NCI-H1694 (cell line): ENCODE measurements at places on chromosomes 5 and 9.

GRCh38 chr5:134545070-134545868, 19.8 kb downstream of the JADE2 start:
- DNase-seq, result no peak

DNA sequence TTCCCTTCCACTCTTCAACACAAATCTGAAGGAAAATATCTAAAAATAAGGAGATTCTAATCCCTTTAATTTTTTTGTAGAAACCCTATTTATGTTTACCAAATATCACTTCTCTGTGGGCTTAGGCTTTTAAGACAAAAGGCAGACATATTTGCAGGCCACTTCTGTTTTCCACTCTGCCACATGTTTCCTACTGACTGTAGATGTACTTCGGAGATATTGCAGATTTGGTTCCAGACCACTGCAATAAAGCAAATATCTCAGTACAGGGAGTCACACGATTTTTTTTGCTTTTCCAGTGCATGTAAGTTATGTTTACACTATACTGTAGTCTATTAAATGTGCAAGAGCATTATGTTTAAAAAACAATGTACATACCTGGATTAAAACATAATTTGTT, 219.0 kb downstream of the SREK1 start:
- no peak for DNase-seq

DNA sequence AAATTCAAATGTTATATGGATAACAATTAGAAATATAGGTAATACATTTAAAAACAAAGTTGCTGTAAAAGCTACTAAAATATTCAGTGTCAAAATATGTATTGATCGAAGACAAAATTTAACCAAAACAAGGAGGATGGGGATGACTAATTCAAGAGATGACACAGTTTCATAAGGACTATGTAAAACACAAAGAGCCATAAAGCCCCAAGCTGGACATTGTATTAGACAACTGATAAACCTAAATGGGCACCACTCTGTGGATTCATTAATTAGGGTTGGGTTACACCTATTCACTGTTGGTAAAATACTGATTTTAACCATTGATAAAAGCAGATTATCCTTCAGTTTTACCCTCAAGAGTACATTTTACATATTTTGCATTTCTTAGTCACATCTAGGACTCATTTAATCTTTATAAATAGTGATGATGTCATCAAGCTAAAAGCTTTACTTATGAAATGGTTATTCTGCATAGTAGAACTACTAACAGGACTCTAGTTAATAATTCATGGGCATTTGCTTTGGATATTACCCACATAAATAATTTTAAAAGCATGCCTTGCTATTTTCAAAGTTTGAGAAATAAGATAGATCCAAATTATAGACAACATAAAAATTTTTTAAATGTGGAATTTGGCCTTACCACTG, 13.7 kb downstream of the TUT7 start:
- no peak for DNase-seq

DNA sequence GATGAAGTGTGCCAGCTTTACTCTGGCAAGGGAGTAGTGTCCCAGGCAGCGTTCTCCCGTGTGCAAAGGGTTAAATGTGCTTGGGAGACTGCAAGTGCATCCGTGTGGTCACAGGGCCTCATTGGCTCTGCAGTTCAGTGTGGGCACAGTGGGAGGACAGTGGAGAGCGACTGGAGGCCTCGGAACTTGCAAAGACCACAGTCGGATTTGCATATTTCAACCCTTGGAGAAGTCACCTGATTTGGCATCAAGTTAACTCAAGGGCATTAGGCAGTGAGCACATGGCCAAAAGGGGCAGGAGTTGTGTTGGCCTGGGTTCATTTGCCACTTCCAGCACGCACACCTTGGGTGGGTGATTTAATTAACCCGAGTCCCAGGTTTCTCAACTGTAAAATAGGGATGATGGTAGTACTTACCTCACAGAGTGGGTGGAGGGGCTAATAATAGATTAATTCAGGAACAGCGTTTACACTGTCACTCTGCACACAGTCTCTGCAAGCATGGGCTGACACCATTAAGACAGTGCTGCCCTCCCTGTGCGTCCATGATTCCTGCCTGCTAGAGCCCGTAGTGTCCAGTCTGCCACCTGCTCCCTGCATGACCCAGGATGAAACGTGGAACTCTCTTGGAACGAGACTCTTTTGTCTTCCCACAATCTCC, 22.7 kb downstream of the JADE2 start:
- DNase-seq, result no peak

DNA sequence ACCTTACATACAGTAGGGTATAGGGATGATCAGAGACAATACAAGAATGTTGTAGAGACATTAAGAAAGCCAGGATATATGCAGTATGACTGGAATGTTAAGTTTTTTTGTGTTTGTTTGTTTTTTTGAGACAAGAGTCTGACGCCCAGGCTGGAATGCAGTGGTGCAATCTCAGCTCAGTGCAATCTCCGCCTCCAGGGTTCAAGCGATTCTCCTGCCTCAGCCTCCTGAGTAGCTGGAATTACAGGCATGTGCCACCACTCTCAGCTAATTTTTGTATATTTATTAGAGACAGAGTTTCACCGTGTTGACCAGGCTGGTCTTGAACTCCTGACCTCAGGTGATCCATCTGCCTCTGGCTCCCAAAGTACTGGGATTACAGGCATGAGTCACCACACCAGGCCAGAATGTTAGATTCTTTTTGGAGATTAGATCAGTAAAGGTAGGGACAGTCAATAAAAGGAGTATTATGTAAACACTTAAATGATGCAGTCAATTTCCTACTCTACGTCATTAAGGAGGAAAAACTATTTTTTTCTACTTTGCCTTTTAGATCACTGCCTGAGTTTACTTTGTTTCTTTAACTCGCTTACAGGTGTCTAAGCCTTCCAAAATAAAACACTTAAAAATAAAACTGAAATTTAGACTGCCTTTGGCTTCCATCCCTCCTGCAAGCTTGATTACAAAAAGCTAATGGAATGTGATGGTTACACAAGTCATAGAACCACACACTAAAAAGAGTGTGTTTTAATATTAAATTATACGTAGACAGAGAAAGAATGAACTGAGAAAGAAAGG, 6.8 kb upstream of the HNRNPA0 start:
- no peak for DNase-seq
